Stimulated activated CD8-positive, alpha-beta memory T cell treated with anti-CD3 and anti-CD28 coated beads, Interleukin-7, amount 100 ng/mL, for 1 hour (primary cell): ENCODE measurements at places on chromosomes 4 and X.

DNA sequence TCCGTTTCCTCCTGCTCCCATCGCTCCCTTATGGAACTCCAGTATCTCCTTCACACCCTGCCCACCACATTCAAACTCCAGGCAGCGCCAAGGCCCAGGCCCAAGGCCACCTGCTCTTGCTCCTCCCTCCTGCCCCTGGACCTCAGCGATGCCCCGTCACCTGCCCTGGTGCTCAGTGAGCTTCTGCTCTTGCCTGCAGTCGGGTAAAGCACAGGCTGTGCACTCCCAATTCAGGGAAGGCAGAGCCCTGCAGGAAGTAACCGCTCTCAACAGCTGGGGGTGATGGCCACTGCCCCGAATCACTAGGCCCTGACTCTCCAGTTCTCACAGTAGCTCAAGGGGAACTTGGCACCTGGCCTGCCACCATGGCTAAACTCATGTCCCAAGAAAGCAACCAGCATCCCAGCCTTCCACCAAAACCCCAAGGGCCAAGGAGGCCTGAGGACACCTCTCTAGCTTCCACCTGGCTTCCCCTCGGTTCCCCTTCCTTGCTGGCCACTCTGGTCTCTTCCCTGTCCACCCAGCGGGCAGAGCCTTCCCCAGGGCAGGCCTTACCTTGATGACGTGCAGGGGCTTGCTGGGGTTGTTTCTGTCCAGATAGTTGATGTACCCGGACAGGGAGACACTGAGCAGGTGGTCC is 29.3 kb downstream of the WDR1 start:
- DNase-seq: no peak

DNA sequence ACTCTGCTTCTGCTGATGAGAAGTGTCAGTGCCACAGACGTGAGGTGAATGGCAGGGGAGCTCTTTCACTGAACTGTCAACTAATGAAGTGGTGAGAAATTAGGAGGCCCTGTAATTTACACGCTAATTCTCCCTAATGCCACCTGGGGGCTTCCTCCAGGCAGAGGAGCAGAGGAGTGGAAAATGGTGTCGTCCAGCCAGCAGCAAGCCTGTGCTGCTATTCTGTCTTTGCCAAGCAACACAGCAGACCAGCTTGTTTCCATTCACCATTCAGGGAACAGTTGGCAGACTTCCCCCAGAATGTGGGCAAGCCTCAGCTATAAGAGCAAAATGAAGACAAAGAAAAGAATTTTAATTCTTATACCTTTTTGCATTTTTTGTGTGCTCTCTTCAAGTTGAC is 245.2 kb upstream of the TET2 start:
- DNase-seq: no peak

- no peak for DNase-seq
Measured at GRCh38 chr4:61446941-61447340, 246.8 kb downstream of the ADGRL3 start.

DNA sequence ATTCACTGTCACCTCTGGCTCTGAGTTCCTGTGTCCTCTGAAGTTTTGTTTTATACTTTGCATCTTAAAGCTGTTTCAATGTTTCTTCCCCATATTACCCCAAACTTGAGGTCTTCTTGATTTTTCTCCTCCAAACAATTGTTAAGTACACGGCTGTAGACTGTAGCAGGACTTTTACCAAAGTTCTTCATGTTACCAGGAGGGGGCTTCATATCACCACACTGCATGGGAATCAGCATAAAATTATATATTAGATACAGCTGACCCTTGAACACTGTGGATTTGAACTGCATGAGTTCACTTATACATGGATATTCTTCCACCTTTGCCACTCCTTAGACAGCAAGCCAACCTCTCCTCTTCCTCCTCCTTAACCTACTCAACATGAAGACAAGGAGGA is 56.6 kb downstream of the SPATA18 start:
- no peak for DNase-seq

GRCh38 chr4:158836002-158836369 is 67.2 kb downstream of the FNIP2 start:
- DNase-seq: no peak

- no peak for DNase-seq
Measured at GRCh38 chrX:410296-410695, 23.6 kb upstream of the PPP2R3B start.

DNA sequence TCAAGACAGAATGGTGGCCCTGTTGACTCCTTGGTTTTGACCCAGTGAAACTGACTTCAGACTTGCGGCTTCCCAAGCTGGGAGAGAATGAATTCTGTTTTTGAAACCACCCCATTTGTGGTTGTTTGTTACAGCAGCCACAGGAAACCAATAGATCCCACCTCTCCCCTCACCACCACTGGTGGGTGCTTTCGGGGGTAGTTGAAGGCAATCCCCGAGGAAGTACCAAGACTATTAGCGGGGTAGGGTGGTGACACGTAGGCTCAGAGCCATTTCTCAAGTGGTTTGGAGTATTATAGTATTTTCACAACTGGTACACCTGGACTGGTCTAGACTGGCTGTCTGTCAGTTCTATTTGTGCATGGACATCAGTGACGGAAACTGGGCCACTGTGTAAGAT is 189.1 kb upstream of the RBPJ start:
- peak; percentile 12 for DNase-seq

- DNase-seq: no peak
Measured at GRCh38 chr4:56370377-56370776, 16.9 kb downstream of the AASDH start.

GRCh38 chr4:151771664-151772063 is 10.9 kb upstream of the GATB start:
- DNase-seq: no peak

DNA sequence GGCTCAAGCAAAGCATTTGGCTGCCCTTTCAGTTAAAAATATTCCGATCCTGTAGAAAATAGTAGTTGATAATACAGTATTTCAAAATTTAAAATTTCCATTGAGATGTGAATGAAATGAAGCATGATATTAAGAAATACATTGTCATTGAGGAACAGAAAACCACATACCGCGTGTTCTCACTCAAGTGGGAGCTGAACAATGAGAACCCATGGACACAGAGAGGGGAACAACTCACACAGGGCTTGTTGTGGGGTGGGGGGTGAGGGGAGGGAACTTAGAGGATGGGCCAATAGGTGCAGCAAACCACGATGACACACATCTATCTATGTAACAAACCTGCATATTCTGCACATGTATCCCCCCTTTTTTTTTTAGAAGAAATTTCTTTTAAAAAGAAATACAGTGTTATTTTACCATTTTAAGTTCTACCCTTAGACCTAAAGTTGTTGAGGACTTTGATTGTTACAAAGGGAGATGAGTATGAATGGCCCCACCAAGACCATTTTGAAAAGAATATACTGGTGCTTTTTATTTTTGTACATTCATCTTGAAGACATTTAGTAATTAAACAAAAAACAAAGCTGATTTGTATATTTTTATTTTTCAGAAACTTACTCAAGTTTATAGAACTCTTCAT is 52.0 kb upstream of the IL13RA1 start:
- no peak for DNase-seq

DNA sequence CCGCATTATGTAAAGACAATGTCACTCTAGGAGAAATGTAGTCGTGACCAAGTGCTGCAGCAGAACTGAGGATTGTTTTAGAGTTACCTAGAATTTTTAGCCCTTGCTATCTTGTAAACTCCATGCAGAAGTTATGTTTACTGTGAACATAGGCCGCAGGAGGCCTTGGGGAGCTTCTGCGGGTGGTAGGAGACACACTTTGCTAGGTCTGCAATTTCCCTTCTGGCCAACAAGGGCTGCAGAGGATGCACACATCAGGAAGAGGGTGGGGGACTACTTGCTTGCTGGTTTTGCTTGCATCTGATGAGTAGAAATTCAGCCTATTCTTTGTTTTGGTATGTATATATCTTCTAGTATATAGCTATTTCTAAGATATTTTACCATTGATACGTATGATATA is 23.1 kb downstream of the BANK1 start:
- DNase-seq: no peak

DNA sequence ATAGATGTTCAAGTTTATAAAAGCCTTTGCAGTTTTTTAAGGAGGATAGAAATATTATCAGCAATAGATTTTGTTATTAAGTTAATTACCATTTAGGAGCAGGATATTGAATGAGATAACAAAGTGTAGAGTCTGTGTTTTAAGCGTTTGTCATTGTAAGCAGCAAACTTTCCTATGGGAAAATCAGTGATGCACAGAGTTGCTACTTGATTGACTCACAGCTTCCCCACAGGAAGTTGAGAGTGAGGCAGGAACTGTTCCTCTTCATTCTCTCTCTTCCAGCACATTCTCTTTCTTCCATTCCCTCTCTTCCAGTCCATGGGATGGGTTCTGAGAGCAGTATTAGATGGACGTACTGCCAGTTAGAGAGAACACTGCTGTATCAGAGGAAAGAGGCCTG is 867.7 kb upstream of the AGA start:
- no peak for DNase-seq

DNA sequence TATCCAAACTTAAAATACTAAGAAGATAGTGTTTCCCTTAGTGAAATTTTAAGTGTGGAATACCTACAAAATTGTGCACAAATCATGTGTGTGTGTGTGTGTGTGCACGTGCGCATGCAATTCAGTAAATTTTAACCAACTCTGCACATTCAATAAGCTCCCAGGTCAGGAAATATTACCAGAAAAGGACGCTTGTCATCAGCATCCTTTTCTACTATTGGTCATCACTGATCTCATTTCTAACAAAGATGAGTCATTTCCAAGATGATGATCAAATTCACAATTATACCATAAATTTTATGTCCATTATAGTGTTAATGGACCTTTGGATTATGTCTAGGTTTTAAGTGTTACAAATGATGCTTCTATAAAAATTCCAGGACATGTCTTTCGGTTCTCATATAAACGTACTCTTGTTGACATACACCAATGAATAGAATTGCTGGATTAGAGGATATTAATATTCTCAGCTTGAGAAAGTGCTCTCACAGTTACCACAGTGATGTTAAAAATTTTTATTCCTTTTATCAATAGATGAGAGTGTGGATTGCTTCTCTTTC is 560.9 kb upstream of the AGA start:
- no peak for DNase-seq

- DNase-seq: no peak
Measured at GRCh38 chr4:81607950-81608349, 136.2 kb upstream of the RASGEF1B start.

DNA sequence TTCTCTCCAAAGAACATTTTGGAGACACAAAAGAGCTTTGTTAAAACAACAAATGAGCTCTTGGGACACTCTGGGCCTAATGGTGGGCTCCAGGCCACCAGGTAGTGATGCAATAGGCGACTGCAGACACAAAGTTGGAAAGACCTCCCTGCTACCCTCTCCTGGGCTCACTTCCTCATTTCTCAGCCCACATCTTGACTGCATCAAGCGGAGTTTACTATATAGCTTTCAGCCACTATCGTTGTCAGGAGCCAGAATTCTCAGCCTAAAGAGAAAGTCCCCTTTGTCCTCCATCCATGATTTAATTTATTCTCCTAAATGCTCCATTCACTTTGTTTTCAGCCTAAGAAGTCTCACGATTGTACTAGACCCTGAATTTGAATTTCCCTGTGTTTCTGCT is 114.9 kb downstream of the EFHC2 start:
- DNase-seq: no peak

- no peak for DNase-seq
Measured at GRCh38 chr4:99710681-99711345, 53.2 kb upstream of the C4orf54 start.

DNA sequence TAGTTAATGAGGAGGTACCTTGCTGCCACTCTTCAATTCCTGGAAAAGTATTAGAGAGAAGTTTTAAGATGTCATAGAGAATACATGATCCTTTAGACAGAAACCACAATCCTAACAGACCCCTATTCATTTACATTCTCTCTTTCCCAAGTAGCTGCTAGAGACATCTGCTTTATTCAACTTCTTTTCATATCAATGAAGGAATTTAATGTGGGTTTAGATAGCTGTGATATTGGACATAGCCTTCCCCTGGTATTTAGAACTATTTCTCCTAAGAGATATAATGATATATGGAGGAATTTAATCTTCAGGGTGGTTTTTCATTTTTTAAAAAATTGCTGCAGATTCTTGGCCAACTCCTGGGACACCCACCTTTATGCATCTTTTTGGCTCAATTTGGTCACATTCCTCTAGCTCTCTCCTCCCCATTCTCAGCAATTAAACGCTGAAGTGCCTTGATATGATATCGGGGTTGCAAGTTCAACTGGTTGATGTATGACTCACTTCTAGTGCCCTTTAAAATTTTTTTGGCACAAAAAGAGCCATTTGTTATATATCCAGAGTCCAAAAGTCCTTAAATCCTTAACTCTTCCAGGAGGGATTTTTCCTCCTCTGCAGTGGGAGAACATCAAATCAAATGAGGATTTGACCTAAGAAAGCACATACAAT is 57.6 kb downstream of the DOCK11 start:
- DNase-seq: no peak

DNA sequence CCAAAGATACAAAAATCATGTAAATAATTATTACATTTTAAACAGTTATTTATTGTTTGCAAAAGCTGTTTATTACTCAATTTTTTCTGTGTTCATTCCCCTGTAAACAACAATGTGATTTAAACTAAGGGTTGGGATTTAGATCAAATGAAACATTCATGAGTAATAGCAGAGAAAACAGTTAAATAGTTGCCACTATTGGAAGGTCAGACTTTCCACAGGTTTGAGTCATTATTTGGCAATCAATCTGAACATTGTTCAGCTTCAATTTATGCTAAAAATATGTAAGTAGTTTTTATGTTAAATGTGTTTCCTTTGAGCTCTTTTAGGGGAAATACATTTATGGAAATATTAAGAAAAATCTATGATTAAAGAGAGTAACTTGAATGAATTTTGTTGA is 144.9 kb downstream of the STIM2 start:
- DNase-seq: no peak

DNA sequence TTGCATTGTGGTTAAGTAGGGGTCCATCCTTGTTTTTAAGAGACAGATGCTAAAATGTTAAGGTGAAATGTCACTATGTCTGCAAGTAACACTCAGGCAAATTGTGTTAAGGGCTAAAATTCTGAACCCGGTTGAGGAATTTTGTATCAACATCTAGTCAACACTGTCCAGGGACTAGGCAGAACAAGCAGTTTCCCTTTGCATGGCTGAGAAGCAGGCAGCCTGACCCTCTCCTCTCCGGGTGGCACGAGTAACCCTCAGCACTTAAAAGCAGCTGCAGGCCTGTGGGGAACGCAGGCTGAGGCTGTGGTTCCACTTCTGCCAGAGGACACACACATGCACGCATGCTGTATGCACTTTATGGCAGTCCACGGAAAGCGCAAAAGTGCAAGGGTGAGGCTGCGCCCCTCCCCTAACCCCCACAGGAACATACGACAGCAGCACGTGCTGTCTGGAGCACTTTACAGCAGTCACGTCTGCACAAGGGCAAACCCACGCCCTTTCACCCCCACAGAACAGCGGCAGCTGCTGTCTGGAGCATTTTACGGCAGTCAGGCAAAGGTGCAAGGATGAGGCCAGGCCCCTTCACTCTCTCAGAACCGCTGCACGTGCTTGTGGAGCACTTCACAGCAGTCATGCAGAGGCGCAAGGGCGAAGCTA is 619 bp upstream of the MPC1L start:
- DNase-seq: no peak
